ENCODE measurements at places on chromosomes 16 and 17.

DNA sequence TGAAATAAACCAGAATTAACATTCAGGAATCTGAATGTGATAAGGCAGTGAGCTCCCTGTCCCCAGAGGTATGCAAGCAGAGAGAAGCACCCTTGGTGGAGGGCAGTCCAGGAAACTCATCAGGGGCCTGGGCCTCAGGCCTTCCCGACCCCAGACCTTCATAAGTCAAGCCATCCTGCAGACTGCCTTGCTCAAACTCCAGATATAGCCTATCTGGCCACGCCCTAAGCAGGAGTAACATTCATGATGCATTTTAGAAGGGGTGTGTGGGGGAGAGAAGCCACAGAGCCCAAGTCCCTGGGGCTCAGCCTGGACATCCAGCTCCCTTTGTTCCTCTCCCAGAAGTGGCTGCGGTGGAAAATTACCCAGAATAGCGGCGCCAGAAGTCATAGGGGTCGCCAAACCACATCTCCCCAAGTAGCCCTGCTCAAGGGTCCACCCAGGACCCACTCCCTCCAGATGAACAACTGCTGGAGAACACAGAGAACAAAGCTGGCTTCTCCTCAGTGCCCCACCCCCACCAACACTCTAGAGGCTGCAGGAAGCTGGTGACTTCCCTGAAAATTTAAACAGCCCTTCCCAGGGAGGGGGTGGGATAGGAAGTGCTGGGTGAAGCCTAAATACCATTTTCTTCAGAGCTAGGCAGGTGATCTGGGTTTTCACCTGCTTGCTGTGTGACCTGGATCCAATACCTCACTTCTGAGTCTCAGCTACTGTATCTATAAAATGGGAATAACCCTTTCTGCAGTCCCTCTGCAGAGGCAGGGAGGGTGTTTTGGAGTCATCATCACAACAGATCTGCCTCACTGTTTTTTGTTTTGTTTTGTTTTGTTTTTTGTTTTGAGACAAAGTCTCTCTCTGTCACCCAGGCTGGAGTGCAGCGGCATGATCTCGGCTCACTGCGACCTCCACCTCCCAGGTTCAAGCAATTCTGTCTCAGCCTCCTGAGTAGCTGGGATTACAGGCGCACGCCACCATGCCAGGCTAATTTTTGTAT is 1.5 kb upstream of the SREBF1 start:
- DNase-seq: peak; percentile 19

DNA sequence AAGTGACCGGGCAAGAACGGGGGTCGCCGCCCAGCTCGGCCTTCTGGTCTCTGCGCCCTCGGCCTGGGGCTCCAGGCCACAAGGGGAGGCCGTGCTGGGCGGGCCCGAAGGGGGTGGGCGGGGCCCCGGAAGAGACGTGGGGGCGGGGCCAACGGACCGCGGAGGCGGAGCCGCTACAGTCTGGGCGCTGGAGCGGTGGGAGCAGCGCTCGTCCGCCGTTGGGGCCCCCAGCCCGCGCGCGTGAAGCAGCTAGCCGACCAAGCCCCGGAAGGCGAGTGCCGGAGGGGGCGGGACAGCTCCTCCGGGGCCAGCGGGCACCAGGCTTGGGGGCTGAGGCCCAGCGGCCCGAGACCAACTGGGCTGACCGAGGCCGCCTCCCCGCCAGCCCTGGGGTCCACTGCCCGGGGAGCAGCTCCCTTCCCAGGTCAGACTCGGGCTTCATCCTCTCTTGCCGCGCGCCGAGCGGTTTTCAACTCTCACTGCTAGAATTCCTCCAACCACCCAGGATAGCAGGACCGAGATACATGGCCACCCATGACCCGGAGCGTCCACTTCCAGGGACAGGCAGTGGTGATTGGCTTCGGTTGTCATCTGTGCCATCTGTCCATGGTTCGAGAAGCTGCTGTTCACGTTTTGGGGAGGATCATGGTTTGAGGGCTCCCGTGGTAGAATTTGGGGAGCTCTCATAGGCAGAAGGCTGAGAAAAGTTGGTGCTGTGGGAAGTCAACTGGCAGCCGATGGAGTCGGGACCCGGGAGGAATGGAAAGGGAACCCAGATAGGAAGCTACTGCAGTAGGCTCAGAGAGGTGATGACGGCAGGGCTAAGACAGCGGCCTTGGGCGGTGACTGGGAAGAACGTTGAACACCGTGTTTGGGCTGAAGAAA is 44.6 kb upstream of the LCMT1 start:
- peak; percentile 95 for DNase-seq

DNA sequence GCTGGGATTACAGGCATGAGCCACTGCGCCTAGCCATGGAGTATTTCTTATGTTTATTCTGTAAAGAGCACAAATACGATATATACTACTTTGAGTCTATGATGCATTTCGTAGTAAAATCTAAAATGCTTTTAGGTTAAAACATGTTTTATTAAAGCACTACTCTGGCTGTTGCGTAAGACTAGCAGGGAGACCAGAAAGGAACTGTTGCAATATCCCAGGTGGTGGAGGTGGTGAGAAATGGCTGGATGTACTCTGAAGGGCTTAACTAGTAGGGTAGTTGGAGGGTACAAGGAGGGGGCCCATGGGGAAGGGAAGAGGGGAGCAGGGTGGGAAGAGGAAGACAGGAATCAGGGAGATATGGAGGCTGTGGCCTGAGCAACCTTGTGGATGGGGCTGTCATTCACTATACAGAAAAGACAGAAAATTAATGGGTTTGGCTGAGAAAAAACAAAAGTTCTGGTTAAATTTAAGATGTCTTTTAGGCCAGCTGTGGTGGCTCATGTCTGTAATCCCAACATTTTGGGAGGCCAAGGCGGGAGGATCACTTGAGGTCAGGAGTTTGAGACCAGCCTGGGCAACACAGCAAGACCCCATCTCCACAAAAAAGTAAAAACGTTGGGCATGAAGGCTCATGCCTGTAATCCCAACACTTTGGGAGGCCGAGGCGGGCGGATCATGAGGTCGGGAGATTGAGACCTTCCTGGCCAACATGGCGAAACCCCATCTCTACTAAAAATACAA is 35.8 kb downstream of the ST3GAL2 start:
- no peak for DNase-seq

GRCh38 chr17:75346906-75347305 is 57.7 kb upstream of the SLC25A19 start:
- DNase-seq: peak; percentile 19

GRCh38 chr17:81403671-81404534 is 8.6 kb downstream of the BAHCC1 start:
- no peak for DNase-seq

- no peak for DNase-seq
Measured at GRCh38 chr17:7435676-7436555, 681 bp downstream of the TMEM102 start.

DNA sequence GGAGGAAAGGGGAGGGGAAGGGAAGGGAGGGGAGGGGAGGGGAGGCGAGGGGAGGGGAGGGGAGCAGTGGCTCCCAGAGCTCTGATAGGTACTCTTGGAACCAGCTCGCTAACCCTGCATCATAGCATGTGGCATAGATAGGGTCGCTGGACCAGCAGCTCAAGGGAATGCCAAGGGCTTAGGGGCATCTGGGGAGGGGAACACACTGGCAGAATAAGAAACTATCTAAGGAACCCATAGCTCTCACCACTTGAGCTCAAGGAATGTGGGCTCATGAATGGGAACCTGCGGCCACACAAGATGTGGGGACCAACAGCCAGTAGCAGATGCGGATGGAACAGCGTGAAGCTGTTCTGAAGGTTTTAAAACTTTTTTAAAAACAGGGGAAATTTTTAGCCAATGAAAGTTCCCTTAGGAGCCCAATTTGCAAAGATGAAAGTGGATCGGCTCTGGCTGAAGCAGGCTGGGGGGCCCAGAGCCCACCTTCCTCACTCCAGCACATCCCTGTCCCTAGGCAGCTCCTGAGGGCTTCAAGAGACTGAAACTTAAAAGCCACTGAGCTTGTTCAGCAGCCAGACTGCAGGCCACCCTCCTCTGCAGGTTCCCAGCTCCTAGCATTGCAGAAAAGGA is 46.9 kb downstream of the PIMREG start:
- DNase-seq: no peak

GRCh38 chr16:72023962-72024361 is 15.4 kb downstream of the DHODH start:
- DNase-seq: no peak

GRCh38 chr17:40615068-40615840 is 32.4 kb downstream of the SMARCE1 start:
- DNase-seq: peak; percentile 30

GRCh38 chr17:34222722-34223497 is 32.2 kb upstream of the CCL2 start:
- no peak for DNase-seq

- peak; percentile 99 for DNase-seq
Measured at GRCh38 chr16:89873972-89874689, 739 bp downstream of the TCF25 start.

- DNase-seq: no peak
Measured at GRCh38 chr16:19517424-19518089, 4.3 kb downstream of the GDE1 start.

DNA sequence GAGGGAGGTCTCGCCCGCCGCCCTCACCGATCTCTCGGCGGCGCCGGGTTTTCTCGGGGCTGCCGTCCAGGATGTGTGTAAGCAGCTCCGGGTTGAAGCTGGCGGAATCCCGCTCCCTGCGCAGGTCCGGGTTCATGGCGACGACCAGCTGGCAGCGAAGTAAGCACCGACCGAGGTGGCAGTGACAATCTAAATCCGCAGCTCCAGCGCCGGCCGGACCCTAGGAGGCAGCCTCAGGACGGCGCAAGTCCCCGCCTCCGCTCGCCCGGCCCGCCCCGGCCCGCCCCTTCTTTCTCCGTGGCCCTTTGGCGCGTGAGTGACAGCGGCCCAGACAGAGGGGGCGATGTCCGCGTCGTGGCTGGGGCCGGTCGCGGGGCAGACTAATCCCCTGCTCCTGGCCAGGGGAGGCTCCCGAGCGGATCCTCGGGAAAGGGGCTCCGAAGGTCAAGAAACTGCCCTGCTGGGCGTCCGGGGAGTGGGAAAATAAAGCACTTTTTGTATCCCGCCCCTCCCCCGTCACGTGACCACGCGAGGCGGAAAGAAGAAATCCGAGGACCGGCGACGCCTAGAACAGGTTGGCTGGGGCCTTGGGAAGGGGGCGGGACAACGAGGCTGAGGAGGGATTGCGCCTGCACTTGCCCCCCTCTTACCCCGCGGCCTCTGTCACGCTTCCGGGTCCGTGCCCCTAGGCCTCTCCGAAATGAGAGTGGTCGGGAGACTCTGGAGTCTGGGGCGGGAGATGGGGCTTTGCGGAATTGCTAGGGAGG is at the start of the genes ACOX1 and TEN1:
Gene ACOX1, minus strand, starts transcription at position 229 of the 767 bp plus-strand sequence. Its CDS starts 93 bp downstream, at position 136.
Gene TEN1, plus strand, starts transcription at position 303 of the 767 bp plus-strand sequence. CDS start 6,953 bp downstream, outside the sequence.
- peak; percentile 94 for DNase-seq

DNA sequence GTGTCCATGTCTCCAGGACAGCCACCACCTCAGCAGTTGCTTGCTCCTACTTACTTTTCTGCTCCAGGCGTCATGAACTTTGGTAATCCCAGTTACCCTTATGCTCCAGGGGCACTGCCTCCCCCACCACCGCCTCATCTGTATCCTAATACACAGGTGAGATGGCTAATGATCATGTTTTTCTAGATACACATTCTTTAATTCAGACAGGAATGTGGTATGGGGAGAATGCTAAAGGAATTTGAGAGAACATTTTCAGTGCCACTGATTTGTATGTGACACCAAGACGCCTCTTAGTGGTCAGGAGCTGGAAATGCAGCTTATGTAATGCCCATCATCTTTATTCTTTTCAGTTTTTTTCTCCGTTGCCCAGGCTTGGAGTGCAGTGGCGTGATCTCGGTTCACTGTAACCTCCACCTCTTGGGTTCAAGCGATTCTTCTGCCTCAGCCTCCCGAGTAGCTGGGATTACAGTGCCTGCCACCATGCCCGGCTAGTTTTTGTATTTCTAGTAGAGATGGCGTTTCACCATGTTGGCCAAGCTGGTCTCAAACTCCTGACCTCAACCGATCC is 8.9 kb upstream of the RAPGEFL1 start:
- peak; percentile 83 for DNase-seq

DNA sequence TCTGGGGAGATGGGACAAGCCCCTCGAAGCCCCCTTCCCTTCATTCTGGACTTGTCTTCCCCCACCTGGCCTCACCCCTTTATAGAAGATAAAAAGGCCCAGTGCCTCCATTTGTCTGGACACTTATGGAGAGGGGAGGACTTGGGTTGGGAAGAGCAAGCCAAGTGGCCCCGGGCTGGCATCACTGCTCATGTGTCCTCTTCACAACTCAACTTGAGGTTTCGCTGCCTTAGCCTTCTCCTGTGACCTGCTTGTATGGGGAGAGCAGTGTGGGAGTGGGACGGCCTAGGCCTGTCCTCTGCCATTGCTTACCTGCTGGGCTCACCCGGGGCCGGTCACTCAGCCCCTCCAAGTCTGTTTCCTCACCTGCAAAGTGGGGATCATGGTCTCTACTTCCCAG is 1.4 kb downstream of the PAQR4 start:
- DNase-seq: no peak

DNA sequence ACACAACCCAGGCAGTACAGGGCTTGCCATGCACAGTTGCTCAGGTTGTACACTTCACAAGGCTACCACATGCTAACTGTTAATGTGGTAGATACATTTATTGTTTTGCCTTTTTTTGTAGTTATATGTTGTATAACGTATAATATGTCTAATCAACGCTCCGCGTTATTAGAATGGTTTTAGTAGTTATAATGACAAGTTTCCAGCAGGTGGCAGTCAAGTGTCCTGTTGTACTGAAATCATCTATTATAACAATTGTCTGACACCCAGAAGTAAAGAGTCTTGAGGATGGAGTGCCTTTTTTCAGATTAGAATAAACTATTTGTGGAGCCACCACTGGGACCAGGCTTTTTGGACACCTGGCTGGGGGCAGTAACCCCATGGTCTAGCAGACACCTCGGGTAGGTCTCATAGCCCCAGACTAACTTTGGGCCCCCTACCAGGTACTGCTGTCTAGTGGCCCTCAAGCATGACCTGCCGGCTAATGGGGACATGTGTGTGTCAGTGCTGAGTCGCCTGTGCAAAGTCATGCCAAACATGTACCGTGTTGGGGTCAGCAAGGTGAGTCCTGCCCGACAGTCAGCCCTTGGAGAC is 32.8 kb downstream of the MYO15A start:
- peak; percentile 74 for DNase-seq

DNA sequence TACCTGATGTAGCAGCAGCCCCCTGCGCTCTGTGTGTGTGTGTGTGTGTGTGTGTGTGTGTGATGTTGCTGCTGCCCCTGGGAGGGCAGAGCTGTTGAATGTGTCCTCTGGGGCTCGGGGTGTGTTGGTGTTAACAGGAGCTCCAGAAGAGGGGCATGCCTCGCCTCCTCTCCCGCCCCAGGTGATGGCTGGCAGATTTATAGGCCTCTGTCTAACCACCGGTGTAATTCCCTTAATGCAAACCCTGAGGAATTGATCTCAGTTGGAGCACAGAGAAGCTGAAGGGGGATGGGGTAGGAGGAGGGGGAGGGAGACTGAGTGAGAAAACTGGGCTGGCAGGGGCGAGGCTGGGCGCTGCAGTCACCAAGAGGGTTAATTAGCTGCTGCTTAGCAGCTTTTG is 10.0 kb downstream of the CACNA1G start:
- DNase-seq: no peak

DNA sequence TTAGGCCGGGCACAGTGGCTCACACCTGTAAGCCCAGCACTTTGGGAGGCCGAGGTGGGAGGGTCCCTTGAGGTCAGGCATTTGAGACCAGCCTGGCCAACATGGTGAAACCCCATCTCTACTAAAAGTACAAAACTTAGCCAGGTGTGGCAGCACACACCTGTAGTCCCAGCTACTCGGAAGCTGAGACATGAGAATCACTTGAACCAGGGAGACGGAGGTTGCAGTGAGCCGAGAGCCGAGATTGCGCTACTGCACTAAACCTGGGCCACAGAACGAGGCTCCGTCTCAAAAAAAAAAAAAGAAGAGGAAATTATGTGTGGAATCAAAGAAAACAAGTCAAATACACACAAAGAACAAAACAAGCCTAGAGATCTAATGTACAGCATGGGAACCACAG is 16.1 kb upstream of the MPRIP start:
- no peak for DNase-seq

GRCh38 chr16:71885261-71885650 is 1.3 kb upstream of the ZNF821 start:
- no peak for DNase-seq
